ENCODE measurements at places on chromosomes 1 and 21.

DNA sequence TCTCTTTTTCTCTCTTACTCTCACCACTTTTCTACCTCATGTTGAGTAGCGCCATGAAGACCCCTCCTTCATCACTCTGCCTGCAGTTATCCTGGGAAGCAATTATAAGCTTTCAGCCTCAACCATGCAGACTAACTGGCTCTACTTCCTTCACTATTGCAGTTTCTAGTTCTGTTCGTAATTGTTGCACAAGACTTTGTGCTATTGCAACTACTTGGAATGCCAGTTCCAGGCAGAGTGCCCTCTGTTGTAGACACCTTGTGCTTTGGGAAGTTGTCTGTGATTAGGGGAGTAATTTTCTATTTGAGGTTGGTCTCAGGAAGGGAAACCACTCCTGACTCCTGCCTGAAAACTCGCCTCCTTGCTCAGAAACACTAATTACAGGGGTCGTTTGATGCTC, 19.4 kb downstream of the PGM1 start:
- no peak for DNase-seq

DNA sequence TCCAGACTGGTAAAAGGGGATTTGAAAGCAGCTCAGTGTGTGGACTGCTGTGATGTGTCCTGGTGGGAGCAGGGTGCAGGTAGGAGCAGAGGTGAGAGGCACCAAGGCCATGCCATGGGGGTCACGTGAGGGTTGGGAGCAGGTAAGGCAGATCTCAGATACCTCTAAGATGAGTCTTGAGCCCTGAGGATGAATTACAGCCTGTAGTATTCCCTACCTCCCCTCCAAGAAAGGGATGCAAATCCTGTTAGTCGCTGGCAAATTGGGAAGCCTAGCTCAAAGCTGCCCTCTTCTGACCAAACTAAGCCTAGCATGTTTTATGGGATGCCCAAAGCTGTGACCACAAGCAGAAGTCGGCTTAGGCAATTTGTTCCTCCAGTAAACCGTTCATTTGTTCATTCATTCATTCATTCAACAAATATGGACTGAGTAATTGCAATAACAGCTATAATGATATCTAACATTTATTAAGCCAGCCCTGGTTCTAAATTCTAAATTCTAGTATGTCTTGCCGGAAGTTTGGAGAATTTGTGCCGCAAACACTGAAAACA, 3.9 kb upstream of the NUAK2 start:
- no peak for DNase-seq

DNA sequence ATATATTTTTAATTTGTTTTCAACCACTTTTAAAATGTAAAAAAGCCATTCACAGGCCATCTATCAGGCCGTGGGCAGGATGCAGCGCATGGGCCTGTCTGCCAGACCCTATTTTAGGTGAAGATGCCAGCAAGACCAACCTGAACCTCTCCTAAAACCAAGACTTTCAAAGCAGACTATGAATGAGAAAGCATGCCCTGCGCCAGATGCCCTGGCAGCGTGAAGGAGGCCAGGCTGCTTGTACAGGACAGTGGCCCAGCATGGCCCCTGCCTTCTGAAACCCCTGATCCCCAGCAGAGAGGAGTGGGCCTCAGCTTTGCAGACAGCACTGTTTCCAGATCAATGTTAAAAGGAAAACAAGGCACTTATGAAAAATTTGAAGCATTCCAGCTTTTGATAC, 31.6 kb downstream of the WDR4 start:
- DNase-seq: no peak

DNA sequence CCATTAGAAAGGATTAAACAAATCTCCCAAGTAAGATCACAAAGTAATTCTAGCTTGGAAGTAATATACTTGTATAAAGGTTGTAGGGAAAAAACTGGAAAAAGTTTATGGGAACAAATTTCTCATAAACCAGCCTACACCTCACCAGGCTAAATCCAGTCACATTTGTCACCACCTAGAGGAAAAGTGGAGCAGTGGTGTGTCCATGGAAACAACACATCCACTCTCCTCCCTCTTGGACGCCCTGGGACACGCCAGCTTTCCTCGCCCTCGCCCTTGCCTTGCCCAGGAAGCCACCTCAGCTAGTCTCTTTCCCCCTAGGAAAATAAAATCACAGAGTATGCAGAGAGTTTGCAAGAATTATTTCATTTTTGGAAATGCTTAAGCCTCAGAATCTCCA, 2.2 kb downstream of the PALMD start:
- no peak for DNase-seq

DNA sequence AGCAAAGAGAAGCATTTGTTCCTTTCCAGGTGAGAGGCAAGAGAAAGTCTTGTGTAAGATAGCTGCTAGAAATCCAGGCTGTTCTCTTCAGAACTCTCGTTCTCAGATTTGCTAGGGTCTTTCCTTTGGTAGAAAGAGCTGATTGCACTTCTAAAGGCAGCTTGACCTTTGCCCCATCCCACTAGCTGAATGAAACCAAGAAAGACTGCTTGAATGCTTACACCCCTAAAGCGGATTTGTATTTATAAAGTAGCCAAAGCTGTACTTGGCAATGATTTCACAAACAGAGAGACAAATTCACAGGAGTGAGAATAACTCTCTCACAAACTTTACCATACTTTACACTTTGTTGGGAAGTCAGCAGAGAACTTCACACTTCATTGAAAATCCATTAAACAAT, 424.1 kb downstream of the TTLL7 start:
- no peak for DNase-seq

DNA sequence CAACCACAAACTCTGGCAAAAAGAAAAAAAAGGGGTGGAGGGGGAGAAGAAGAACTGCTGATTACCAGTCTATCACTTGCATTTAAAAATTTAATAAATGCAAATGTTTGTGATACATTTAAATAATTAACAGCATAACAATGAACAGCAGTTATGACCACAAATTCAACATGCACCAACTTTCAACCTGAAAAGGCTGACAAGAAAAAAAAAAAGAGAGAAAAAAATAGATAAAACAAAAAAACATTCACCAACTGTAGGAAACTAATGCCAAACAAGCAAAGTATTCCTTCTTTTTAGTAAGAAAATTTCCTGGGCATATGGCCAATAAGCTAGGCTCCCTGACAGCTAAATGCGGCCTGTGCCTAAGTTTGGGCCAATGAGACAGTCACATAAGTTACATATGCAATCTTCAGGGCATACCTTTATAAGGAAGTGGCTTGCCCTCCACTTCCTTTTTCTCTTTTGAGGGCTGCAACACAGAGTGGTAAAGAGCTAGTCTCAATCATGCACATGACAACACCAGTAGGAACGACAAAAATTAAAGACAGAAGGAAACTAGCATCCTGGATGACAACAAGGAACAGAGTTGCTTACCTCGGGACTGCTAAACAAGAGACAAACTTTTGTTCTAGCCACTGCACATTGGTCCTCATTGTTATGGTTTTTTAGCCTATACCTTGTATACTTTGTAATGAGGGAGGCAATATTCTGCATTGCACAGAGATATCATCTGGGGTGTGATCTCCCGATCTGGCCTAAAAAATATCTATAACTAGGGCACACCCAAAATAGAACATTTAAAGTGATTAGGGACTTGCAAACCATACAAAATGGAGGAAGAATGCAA, 24.2 kb upstream of the PHTF1 start:
- peak; percentile 11 for DNase-seq

DNA sequence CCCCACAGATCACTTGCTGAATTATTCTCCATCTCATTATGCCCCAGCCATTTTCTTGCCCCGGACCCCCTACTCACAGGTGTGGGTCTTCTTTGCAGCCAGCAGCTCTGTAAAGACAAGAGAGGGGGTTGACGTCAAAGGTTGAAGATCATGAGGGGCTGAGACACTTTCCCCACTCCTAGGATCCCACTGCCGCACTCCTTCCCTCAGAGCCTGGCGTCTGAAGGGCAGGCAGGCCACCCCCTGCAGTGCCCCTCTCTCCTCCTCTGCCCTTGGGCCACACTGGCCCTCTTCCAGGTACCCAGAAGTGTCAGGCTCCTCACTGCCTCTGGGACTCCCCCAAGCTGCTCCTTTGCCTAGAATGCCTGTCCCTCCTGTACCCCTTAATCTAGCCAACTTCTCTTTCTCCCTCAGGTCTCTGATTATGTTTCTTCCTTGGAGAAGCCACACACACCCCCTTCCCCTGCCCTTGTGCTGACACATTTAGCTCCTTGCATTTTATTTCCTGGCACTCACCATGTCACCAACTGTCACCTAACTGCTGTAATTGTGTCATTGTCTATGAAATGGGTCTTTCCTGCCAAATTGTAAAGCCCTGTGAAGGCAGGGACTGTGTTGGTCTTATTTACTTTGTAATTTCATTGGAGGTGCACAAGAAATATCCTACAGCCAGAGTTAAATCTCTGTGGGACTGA, 2.1 kb downstream of the RORC start:
- DNase-seq: no peak

DNA sequence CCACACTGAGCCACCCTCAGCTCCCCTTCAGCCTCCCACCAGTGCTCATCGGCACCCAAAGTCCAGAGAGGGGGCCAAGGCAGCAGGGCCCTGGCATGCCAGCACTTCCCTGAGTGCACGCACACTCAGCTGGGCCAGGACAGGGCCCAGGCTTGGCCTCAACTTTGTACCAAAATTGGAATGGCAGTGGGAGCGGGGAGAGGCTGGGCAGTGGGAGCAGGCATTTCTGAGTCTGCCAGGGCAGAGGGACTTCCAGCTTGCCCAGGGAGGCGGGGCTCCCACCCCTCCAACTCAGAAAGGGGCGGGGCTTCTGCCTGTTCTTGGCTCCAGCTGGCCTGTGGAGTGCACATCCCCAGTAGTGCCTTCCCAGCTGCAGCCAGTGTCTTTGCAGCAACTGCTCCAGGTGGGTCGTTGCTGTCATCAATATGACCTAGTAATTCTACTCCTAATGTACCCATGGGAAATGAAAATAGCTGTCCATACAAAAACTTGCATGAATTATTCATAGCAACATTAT, 10.3 kb upstream of the SNX7 start:
- DNase-seq: no peak

- no peak for DNase-seq
These were observed 838 bp upstream of the RSRP1 start for GRCh38 chr1:25247829-25248754.

DNA sequence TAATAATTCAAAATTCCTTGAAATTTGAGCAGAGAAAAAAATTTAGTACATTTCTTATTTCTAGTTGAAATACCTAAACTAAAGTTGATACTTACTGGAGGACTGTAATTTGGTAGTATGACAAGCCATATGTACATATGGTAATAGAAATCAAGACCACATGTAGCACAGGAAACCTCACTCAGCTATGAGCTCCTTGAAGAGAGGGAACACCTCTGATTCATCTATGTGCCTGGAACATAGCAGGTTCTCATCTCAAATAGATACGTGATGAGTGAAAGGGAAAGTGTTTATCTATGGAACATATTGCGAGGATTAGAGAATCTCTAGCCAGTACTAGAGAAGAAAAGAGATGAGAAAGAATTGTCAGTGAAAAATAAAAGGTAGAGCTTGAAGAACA, 47.9 kb upstream of the GNG4 start:
- no peak for DNase-seq

DNA sequence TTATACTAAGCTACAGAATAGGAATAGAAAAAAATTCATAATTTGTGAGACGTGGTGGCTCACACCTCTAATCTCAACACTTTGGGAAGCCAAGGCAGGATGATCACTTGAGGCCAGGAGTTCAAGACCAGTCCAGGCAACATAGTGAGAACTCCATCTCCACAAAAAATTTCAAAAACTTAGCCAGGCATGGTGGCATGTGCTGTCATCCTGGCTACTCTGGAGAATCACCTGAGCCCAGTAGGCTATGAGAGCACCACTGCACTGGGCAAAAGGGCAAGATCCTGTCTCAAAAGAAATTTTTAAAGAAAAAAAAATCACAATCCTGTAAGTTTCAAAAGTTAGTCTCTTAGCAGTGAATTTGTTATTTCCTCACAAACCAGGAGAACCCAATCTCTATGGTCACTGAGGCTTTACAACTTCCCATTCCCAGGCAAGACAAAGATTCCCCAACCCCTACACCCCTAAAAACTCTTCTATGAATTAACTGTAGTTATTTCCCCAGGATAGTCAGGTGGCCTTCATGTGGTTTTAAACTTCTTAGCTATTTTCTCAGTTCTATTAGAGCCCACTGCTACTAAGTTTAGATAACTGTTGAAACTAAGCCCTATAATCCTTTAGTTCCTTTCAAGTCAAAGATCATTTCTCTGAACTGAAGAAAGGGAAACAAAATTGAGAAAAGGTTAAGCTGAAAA, 74.5 kb downstream of the FOXJ3 start:
- no peak for DNase-seq

DNA sequence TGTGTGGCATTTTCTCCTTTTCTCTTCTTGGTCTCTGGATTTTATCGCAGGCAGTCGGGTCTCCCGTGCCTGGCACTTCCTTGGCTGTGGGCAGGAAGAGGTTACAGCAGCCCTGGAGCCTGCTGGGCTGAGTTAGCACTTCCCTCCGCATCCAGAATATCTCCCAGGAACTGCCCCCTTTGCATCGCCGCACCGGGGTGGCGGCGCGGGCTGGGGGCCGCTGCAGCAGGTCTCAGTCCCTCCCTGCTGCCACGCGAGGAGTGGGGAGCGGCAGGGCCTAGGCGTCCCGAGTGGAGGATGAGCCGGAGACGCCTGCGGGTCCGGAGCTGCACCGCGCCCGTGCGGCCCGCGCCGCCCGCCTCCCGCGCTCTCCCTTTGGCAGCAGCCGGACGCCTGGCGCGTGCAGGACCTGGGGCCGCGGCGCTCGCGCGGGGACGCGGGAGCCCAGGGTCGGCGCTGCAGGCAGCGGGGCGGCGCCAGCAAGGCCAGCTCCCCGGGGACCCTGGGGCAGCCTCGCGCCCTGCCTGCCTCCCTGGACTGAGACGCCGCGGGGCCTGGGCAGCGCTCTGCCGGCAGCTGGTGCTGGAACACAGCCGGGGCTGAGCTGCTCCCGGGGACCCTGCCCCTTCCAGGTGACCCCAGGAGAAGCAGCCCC, 192.8 kb downstream of the PRDM2 start:
- DNase-seq: no peak

DNA sequence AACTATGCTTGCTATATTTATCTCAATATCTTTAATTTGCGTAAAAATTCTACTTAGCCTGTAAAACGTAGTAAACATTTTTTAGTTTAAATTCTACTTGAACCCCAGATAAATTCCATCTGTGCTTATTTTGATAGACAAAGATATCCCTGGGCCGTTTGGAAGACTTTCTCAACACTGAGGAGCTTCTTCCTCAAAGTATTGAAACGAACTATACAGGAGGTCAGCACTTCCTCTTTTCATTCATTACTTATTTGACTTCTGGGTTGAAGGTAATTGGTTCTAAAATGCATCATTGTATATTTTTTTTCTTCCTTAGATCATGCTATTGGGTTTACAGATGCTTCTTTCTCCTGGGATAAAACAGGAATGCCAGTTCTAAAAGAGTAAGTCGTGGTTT, 74.7 kb downstream of the HSPA13 start:
- no peak for DNase-seq

DNA sequence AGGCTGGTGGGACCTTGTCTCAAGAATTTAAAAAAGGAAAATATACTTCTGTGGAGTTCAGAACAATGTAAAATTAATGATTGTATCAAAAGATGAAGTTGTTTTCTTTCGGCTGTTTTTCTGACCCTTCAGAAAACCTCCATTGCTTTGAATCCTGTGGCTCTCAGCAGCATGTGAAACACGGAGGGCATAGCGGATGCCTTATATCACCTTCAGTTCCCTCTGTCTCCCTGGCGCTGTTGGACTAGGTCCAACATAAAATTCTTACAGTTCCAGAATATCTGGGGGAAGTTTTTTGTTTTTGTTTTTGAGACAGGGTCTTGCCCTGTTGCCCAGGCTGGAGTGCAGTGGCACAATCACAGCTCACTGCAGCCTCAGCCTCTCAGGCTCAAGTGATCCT, 7.4 kb downstream of the ZBTB8A start:
- DNase-seq: no peak

Data from stimulated activated CD4-positive, alpha-beta T cell treated with anti-CD3 and anti-CD28 coated beads, TNF-alpha, amount 100 ng/mL, for 24 hours (primary cell).